ENCODE measurements at places on chromosomes 13 and 19. TPM values are rescaled to one million over a fixed set of nuclear protein-coding genes. Genes with fewer than 3 reads are reported as not detected.

The OR10H1 gene
- not detected for total RNA-seq

The LYPD5 gene
- total RNA-seq, result not detected

The LGALS4 gene
- total RNA-seq, result 0.81 TPM

DNA sequence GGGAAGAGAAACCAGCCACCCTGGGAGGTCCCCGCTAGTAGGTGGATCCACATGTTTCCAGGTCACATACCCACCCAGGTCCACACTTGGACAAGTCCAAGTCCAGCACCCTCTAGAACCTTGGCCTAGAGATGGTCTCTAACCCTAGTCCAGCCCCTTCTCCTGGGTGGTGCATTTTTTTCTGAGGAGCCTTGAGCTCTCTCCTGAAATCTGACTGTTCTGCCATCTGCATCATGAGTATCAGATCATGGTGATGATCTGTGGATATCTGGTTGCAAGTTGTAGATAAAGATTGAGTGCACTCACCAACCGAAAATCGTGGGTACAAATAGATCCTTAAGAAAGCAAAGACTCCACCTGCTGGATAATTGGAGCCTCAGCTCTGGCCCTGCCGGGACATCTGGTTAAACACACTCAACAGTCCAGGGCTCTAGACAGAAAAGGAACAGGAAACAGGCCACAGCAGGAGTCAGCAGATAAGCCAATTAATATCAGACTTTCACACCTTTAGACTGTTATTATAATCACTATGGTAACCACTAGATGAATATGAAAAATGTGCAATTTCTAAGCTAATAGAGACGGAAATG is 41.1 kb downstream of the GPR12 start:
- peak; percentile 68 for DNase-seq

GRCh38 chr13:85313761-85314503 is 485.3 kb downstream of the SLITRK6 start:
- DNase-seq, result peak; percentile 71

DNA sequence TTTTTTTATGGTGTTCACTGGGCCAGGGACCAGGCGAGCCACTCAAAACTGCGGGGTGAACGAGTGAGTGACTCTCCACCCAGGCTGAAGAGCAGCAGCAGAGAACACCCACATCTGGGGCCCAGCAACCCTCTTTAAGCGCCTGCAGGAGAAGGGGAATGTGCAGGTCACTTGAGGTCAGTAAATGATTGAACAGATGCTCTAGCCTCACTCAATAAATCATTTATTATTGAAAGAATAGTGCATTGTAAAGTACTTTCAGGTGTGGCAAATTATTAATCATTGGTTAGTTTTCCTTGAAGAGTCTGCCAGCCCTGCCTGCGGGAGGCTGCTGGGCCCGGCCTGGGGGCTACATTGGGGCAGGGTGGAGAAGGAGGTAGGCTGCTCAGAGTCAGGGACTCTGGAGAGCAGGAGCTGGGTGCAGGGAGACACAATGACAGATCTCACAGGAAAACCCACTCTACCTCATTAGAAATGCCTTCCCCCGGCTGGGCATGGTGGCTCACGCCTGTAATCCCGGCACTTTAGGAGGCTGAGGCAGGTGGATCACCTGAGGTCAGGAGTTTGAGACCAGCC is 42.5 kb downstream of the ABCC4 start:
- DNase-seq, result no peak

The NMRK2 gene
- total RNA-seq, result not detected

All from A673 (cell line).